KBM-7 (cell line): ENCODE measurements at places on chromosomes 12 and 14.

DNA sequence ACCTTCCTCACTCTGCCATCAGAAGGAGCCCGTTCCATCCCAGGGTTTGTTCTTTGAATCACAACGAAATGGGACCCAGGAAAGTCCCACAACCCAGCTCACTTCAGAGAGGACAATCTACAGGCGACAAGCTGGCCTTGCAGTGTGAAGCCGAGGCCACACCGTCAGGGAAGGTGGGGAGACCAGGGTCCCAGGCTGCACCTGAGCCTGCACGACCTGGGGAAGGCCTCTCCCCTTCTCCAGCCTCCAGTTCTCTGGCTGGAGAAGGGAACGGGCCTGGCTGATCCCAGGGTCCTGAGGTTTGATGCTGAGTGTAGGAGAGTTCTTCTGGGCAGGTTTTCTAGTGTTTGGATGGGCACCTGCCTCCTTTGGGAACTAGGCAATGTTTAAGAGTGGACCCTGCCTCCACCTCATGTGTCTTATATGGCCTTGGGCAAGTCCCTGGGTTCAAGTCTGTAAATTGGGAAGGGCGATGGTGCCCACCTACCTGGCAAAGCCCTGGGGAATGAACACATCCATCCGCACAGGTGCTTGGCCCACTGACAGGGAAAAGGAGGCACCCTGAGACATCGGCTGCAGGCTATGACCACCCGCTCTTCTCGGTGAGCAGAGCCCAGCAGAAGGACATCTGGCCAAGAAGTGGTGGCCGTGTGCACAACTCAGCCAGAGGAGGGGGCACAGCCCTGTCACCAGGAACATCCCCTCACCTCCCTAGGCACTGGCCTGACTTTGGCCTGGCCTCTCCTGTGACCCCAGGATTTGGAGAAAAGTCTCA lies 77.9 kb upstream of the BCL11B start:
- DNase-seq = no peak

- DNase-seq = no peak
Measured at GRCh38 chr14:60655898-60656685, 6.8 kb upstream of the SIX1 start.

- DNase-seq = peak; percentile 55
Measured at GRCh38 chr12:26870491-26871419, 37.8 kb upstream of the ITPR2 start.

- no peak for DNase-seq
Measured at GRCh38 chr14:75513911-75514672, 8.2 kb upstream of the BATF start.

DNA sequence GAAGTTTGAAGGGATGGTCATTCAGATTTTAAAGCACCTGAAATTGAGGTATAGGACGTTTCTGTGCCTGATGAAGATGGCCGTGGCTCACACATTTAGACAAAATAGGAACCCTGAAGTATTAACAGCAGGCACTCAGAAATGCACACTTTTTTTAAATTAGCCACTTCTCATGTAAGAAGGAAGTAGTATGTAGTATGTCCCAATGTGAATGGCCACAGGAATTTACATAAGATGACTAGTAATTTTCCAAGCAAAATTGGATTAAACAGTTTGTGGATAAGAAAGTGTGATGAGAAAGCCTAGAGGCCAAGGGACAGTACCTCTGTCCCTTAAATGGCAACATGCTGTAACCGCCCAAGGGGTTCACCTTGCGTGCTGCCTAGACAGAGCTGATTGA lies 1.8 kb upstream of the MIS18BP1 start:
- DNase-seq = no peak

- peak; percentile 50 for DNase-seq
Measured at GRCh38 chr14:63717702-63718101, 10.2 kb downstream of the SGPP1 start.

GRCh38 chr12:46223047-46223446 lies 45.8 kb downstream of the SLC38A1 start:
- DNase-seq = no peak

DNA sequence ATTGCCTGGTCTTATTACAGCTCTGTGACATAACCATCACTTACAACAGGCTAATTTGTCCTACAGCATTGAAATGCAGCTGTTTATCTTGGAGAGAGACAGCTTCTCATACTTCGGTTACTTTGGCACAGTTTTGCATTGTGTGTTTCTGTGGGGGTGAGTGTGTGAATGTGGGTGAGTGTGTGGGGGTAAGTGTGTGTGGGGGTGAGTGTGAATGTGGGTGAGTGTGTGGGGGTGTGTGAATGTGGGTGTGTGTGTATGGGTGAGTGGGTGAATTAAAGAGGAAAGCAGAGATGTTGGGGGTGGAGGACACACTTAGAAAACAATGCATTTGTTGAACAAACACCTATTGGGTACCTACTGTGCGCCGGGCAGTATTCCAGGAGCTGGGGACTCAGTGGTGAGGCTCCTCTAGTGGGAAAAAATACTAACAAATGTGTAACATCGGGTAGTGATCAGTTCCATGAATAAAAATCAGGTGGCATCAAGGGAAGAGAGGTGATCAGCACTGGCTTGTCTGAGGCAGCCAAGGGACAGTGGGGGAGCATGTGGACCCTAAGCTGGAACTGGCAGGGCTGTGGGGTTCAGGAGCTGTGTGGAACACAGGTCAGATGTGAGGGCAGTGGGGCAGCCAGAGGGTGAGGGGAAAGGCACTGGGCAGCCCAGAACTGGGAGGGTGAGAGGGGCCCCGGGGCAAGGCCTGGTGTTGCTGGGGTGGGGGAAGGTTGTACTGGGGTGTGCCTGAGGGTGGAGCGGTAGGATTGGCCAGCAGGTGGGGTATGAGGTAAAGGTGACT lies 44.1 kb upstream of the AMN start:
- DNase-seq = no peak

- no peak for DNase-seq
Measured at GRCh38 chr12:93125126-93125525, 196.0 kb upstream of the EEA1 start.

DNA sequence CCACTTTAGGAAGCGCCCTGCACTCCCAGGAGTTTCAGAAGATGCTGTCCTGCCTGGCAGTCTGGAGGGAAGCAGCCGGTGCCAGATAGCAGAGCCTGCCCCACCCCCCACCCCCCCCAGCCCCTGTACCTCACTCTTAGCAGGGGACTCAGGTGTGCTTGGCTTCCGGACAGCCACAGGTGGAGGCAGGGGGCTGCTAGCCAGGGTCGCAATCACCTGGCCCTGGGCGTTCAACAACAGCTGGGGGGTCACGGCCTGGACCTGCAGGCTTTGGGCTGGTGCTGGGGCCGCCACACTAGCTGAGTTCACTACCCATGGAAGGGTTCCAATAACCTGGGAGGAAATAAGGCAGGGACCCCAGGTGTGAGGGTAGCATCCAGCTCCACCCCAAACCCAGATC lies 22.0 kb downstream of the POU6F1 start:
- DNase-seq = no peak

DNA sequence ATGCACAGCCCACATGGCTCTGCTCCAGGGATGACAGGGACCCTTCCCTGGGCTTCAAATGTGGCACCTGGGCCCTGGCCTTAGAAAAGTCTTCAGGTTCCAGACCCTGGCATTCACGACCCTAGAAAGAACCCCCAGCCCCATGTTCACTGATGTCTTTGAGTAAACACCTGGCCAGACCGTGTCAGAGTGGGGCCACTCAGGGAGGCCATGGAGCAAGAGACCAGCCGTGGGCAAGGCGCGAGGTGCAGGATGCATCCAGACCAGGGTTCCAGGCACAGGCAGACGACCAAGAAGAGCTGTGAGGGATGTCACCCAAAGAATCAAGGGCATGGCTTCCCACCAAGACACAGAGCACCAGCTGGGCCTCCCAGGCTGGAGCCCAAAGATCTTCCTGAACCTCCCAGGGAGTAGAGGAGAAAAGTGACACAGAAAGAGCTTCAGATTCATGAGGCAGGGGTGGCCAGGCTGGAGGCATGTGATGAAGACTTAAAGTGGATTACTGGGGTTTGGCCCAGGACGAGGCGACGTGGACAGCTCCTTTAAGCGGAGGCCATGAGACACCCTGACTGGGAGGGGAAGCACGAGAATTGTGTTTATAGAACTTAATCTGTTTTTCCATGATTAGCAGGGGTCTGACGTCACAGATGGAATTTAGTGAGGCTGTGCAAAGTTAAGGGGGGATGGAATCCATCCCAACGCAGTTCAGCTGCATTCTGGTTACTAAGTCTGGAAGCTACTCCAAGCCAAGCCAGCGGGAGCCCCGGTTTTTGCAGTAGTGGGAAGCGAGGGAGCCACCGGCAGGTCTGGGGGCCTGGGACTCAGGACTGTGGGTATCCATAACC lies 61.6 kb downstream of the ARL6IP4 start:
- DNase-seq = no peak

- no peak for DNase-seq
Measured at GRCh38 chr12:2156333-2156732, 103.5 kb downstream of the CACNA1C start.

- DNase-seq = no peak
Measured at GRCh38 chr14:24075485-24076301, 4.3 kb downstream of the CPNE6 start.

- DNase-seq = no peak
Measured at GRCh38 chr12:29640589-29641345, 143.0 kb downstream of the TMTC1 start.

- no peak for DNase-seq
Measured at GRCh38 chr12:87096082-87096585, 839.9 kb upstream of the MGAT4C start.

- DNase-seq = no peak
Measured at GRCh38 chr12:115588131-115588530, 689.4 kb downstream of the MED13L start.

GRCh38 chr14:75069121-75069810 lies at the start of gene ZC2HC1C:
ZC2HC1C (plus strand) TSS chr14:75069641; CDS start chr14:75070574, 933 bp downstream.
- DNase-seq = no peak

DNA sequence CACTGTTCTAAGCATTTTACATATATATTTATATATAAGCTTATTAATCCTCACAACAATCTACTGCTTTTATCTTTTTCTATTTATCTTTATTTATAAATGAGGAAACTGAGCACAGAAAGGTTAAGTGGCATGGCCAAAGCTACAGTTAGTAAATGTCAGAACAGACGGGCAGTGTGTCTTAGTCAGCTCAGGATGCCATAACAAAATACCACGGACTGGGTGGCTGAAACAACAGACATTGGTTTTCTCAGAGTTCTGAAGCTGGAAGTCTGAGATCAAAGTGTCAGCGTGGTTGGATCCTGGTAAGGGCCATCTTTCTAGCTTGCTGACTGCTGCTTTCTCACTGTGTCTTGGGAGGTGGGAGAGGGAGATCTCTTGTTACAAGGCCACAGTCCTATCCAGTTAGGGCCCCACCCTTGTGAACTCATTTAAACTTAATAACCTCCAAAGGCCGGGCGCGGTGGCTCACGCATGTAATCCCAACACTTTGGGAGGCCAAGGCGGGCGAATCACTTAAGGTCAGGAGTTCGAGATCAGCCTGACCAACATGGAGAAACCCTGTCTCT lies 19.8 kb downstream of the RPGRIP1 start:
- no peak for DNase-seq

- DNase-seq = no peak
Measured at GRCh38 chr12:3302401-3303041, 188.5 kb upstream of the PRMT8 start.

DNA sequence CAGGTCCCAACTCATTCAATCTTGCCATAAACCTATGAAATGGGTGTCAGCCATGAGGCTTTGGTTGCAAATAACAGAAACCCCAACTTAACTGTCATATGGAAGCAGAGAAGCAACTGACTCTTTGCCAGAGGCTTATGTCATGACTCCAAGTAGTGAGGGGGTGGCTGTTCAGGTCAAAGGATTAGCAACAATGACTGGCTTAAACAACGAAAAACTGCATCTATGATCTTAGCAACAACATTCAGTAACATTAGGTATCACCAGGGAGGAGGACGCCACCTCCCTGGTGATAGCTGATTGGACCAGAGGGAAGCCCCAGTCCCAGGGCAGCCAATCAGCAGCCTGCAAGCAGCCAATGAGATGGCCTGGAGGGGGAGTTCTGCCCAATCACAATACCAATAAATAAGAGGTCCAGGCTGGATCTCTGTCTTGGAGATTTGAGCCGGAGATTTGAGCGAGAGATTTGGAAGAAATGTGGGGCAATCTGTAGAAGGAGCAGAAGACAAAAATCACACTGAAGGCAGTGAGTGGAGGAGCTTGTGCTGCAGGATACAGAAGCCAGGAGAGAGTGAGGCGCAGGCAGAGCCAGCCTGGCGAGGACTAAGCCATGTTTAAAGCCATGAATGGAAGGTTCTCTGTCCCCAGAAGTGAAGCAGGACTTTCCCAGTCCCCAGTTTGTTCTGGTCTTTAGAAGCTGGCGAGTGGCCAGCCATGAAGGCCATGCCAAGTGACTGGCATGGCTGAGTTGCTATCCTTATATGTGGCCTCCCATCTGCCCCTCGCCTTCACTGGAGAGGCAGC lies 93.3 kb downstream of the CALM1 start:
- no peak for DNase-seq

DNA sequence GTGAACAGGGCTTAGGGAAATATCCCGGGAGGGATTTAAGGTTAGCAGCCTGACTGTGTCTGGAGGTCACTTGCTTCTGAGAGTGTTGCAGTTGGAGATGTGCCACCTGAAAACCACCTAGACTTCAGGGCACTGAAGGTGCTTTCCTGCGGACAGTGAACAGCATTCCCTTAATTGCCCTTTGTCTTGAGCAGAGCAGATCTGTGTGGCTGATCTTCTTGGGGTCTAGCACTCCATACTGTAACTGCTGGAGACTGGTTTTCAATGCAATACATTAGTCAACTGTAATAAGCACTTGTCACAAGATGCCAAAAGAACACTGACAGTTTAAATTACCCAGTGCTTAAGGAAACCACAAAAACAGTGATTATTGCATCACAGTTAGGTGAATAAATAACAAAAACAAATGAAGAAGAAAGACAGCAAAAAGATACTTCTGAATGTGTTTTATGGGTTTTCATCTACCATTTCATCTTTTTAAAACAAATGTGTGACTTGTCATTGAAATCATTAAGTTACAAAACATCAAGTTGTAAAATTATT lies 111.8 kb downstream of the PRIMA1 start:
- DNase-seq = peak; percentile 2

GRCh38 chr12:76282744-76283143 lies 65.5 kb downstream of the BBS10 start:
- DNase-seq = no peak

- no peak for DNase-seq
Measured at GRCh38 chr12:9346866-9347327, 138.7 kb upstream of the PZP start.

DNA sequence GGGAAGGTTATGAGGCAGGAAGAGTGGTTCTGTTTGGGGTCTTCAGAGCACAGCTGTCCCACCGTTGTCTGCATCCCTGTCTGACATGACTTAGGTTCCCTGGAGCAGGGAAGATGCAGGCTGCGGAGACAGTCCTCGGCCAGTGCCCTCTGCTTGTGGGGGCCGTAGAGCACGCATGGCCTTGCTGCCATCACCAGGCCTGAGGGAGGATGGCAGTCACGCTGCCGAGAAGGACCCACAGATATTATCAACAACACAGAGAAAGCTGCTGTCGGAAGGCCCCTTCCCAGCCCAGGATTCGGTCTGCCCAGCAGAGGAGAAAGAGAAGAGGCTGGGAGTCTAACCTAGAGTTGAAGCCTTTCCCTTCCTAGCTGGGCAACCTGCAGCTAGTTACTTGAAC lies 35.0 kb downstream of the ERH start:
- DNase-seq = no peak

- no peak for DNase-seq
Measured at GRCh38 chr12:48903363-48903981, 21.8 kb downstream of the FKBP11 start.
